ENCODE measurements at places on chromosomes 12 and 14.

GRCh38 chr12:74166096-74166495 lies 371.5 kb upstream of the ATXN7L3B start:
- no peak for DNase-seq

GRCh38 chr14:104176611-104177010 lies 38.2 kb downstream of the KIF26A start:
- DNase-seq, result no peak

GRCh38 chr14:98171654-98172053 lies 1100.3 kb downstream of the BCL11B start:
- DNase-seq, result no peak

DNA sequence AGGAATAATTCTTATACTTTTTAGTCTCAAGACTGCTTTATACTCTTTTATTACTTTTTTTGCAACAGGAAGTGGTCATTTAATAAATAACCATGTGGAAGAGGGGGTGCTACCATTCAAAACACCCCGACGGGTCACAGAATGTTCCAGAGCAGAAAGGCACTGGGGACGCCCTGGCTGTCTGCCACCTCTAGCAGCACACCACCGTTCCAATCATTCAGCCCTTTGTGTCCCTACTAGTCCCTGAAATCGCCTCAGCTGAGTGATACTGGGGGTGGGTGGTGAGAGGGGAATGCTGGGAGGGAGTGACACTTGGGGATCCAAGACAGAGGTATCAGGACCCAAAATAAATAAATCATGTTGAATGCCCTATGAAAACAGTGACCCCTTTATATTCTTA lies 52.4 kb downstream of the MON2 start:
- no peak for DNase-seq

DNA sequence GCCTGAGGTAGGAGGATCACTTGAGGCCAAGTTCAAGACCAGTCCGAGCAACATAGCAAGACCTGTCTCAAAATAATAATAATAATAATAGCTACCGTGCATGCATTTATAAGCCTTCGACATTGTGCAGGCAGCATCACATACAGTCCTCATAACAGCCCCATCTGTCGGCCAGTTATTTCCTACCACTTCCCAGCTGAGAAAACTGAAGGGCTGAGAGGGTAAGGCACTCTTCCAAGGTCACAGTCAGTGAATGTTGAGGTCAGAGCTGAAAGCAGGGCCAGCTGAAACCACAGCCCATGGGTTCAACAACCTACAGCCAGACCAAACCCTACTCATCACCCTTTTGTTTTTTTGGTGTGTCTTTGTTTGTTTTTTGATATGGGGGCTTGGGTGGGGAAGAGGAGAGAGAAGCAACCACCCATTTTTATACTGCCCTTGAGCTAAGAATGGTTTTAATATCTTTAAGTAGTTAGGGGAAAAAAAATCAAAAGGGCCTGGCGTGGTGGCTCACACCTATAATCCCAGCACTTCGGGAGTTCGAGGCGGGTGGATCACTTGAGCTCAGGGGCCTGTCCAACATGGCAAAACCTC lies 16.8 kb upstream of the ITPK1 start:
- DNase-seq, result no peak

GRCh38 chr14:67486890-67487289 lies 1.6 kb downstream of the TMEM229B start:
- no peak for DNase-seq

DNA sequence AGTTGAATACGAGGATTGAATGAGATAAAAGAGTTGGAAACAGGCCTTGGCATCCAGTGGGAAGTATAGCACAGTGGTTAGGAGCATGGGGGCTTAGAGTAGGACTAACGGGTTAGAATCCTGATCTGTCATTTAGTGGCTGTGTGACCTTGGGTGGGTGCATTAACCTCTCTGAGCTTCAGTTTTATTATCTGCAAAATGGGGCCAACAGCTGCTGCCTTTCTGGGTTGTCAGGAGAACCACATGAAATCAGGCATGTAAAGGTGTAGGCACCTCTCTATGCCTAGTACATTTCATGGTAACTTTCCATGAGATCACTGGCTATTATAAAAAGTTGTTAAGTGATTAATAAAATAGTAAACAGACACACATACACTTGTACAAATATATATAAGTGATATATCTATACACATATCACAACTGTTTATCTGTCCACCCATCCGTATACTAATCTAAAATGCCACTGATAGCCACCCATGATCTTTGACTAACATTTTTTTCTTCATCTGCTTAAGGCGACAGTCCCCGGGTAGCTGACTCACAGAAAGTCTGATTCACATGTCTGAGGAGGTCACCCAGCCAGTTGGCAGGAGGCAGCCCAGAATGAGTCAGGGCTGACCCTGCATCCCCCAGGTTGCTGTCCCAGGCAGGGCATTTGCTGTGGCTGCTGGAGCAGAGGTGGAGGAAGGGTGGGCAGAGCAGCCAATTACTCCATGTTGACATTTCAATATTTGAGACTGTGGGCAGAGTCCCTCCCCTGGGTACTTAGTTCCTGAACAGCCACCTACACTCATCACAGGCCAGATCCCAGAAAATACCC lies 125.6 kb upstream of the NOS1 start:
- DNase-seq, result no peak

- DNase-seq, result no peak
Observed at GRCh38 chr12:79056775-79057174, 192.2 kb downstream of the SYT1 start.

- no peak for DNase-seq
Observed at GRCh38 chr12:120067901-120068300, 48.7 kb downstream of the RAB35 start.

- DNase-seq, result no peak
Observed at GRCh38 chr12:118299791-118300460, 72.8 kb downstream of the TAOK3 start.

DNA sequence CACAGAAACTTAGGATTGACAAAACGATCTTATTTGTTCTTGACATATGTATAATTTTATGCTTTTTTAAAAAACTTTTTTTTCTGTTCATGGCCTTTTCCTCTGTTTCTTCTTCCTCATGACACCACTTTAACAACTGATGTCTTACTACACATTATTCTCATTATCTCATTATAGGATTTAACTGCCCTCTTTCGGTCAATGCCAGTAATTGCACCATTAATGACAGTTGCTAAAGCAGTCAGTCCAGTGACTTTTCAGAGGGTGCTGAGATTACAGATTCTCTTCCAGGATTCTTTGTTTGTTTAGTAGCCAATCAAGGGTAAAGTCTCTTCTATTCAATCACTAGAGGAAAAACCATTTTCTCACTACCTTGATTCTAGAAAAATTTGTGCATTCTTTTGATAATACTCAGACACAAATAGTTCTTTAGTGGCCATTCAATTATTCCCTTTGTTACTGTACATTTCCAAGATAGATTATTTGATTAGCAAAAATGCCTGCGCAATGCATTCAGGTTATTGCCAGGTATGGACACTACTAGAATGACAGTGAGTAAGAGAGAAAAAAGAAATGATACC lies 50.1 kb downstream of the KLRG1 start:
- peak; percentile 26 for DNase-seq

- DNase-seq, result no peak
Observed at GRCh38 chr12:132172619-132173018, 28.4 kb downstream of the NOC4L start.

- no peak for DNase-seq
Observed at GRCh38 chr12:122656298-122656697, 46.9 kb downstream of the HCAR2 start.

DNA sequence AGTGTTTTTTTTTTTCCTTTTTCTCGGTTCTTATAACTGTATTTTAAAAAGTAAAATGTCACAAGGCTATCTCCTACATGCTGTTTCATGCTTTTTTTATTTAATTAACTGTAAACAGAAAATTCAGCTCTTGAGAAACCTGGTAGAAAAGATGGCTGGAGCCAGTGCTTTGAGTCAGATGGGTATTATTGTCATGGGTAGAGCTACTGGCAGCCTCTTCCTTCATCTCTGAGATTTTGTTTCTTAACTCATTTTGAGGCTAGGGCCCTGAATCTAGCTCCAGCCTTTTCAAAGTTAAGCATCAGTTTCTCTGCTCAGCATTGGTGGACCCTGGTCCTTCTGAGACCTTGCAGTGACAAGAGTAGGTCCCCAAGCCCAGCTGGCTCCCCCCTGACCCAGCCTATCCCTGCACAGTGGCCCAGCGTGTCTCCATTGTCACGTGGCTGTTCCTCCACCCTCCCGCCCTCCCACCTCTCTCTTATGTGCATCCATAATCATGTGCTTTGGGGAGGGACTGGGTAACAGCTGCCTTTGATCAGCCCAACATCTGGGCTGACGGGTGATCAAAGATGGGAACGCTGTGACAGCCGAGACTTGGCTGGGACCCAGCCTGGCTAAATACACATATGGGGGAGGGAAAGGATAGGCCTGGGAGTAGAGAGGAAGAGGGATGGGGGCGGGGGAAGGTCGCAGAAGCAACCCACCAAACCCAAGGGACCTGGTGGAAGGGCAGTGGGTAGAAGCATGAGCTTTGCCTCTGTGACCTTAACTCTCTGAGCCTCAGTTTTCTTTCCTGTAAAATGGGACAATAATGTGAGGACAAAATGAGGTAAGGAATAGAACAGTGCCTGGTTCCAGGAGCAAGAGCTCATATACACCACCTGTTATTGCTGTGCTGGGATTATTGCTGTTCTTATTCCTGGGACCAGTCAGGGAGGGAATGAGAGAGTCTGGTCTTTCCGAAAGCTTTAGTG lies 24.4 kb upstream of the RBM19 start:
- DNase-seq, result peak; percentile 60

Data from skin of body (tissue), 3 donors.